Foreskin fibroblast (primary cell): ENCODE measurements at places on chromosomes 16 and 17.

- no peak for DNase-seq
Measured at GRCh38 chr17:29357821-29358232, 32.3 kb upstream of the TAOK1 start.

DNA sequence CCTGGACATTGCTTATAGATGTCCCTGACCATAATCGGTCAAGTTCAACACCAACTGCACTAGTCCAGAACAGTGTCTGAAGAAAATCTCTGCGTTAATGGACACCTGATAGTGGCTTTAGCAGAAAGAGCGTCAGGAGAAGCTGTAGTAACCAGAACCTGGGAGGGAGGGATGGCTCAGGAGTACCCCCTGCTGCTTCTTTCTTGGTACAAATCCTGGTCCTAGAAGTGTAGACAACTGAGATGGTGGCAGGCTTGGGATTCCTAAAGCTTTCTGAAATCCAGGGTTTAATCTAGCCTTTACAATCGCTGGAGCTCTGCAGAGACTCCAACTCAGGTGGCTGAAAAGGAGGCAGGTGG, 5.4 kb downstream of the MAP3K14 start:
- DNase-seq = no peak

- DNase-seq = no peak
Measured at GRCh38 chr17:65072660-65073071, 16.1 kb upstream of the GNA13 start.

DNA sequence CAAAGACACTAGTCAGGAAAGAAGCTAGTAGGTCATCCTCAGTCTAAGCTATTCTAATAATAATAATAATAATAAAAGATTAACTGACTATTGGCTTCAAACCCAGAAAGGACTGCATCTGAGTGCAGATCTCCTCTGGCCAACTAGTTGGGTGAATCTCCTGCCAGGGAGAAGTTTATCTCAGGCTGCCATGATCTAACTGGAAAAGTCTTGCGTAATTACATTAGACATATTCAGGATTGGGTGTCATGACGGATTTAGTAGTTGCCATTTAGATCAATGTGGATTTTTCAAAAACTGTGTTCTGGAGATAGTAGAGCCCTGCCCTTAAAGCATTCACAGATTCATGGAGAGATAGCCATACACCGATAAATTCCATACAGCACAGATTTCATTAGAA, 69.5 kb downstream of the KIF2B start:
- DNase-seq = no peak

DNA sequence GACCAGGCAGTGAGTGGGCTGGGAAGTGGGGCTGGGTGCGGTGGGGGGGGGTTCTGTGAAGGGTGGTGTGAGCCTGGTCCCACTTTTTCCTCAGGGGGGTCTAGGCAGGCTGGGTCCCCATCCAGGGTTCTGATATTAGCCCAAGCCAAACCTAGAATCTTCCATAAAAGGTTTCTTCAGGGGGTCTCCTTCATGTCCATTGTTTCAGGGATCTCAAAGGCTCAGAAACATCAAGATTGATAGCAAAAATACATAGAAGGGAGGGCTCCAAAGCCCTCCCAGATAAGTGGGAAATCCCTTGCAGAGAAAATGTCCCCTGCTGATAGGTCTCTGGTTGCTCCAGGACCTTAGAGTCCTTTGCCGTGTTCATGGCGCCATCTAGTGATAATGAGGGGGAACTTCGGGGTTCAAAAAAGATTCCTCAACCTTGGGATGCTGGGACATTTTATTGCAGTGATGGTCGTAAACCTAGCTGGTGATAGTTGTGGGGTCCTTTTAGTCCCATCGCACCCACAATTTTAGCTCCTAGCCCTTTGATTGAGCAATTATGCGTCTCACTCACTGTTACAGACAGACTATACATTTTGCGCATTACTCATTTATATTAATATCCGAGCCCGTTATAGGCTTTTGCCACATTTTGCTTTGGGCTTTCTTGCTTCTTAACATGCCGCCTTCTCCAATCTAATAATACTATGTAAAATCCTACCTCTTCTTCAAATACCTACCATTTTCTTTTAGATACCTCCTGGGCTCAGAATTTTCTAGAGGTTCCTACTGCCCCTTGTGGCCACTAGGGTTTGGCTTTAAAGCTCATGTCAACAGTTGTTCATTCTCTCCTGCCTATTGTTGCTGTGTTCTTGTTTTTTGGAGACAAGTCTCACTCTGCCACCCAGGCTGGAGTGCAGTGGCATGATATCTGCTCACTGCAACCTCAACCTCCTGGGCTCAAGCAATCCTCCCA, 35.1 kb downstream of the IGF2BP1 start:
- DNase-seq = peak; percentile 86

GRCh38 chr16:64051824-64052223, 1070.0 kb downstream of the CDH11 start:
- peak; percentile 2 for DNase-seq

GRCh38 chr16:9123401-9123800, 32.0 kb downstream of the HAPSTR1 start:
- DNase-seq = no peak

DNA sequence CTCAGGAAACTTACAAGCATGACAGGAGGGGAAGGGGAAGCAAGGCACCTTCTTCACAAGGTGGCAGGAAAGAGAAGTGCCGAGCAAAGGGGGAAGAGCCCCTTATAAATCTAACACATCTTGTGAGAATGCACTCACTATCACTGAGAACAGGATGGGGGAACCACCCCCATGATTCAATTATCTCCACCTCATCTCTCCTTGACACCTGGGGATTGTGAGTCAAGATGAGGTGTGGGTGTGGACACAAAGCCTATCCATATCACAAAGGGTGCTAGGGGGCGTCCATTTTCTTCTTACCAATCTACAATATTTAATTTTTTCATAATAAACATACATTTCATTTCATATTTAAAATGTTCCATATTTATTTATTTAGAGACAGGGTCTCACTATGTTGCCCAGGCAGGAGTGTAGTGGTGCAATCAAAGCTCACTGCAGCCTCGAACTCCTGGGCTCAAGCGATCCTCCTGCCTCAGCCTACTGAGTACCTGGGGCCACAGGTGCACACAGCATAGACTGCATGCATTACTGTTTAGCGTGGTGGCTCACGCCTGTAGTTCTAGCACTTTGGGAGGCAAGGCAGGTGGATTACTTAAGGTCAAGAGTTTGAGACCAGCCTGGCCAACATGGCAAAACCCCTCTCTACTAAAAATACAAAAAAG, 26.5 kb upstream of the FAAP100 start:
- no peak for DNase-seq
